RCC 7860 (cell line): ENCODE measurements at places on chromosomes 5 and 9.

DNA sequence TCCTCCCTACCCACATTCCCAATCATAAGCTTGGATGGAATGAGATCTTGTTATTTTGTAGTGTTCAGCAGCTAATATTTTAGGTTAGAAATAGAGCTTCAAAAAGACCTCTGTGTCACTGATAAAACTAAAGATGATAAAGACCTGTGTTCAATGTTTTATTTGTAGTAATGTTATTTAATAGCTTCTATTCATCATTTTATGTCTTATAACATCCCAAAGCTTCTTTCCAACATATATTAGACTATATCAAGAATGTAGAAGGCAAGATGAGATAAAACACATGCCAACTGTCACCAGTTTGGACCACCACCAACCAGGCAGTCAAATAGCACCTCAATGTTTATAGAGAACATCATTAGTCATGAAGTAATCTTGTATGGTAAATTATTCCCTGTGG is 409.5 kb upstream of the ITGA1 start:
- no peak for DNase-seq

GRCh38 chr5:142517840-142518239 is 168.1 kb downstream of the FGF1 start:
- no peak for DNase-seq

GRCh38 chr9:69500896-69501295 is 171.3 kb downstream of the APBA1 start:
- no peak for DNase-seq

- DNase-seq = peak; percentile 30
These were observed 73.1 kb upstream of the FST start for GRCh38 chr5:53407373-53407772.

DNA sequence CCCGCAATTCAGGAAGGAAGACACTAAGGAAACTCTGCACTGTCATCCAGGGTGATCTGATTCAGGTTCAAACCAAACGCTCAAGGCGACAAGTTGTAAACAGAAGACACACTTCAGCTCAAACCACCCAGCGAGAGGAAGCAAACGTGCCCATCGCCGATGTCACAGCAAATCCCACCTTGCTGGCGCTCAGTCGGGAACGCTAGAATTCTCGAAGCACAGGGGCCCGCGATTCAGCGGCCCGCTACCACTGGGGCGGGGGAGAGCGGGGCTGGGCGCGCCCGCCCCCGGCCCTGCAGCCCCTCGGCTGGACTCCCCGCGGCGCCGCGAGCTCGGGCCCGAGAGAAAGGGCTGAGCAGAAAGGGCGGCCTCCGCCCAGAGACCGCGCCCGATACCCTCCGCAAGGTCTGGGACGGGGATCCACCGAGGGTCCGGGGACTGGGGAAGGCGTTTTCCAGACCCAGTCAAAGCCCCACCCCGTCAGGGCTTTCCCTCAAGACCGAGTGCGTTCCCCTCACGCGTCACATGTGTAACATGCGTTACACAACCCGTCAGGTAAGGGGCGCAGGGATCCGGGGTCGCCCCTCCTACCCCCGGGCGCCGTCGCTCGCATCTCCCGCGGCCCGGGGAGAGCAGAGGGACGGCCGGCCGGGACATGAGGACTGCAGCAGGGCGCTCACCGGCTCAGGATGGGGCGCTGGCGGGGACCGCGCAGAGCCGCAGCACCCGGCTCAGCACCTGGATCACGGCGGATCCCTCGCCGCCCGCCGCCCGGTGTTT is 469 bp downstream of the AGTPBP1 start:
- DNase-seq = peak; percentile 23

GRCh38 chr5:86917117-86917579 is 299.4 kb downstream of the COX7C start:
- no peak for DNase-seq

GRCh38 chr9:121280715-121281613 is 13.0 kb downstream of the GSN start:
- no peak for DNase-seq

- DNase-seq = no peak
These were observed 126.8 kb downstream of the STK32A start for GRCh38 chr5:147361441-147362175.

- no peak for DNase-seq
These were observed 359.6 kb upstream of the SLC24A2 start for GRCh38 chr9:20148416-20148815.

DNA sequence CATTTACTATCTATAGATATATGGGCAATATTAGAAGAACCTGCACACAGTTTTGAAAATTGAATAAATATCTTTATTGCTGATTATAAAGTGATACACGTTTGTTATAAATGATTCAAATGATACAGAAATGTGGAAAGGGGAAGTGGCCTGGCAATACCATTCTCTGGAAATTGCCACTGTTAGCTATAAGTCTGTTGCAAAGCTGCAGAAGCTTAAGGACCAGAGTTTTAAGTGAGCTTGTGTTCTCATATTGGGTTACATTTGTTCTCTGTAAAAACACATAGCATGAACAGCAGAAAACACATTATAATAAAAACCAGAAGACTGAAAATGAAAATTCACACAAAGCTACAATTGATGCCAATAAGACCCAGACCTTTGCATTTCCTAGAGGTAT is 59.6 kb downstream of the RASGRF2 start:
- DNase-seq = no peak

GRCh38 chr9:104091708-104092107 is 2.4 kb upstream of the SMC2 start:
- DNase-seq = no peak

GRCh38 chr5:63931836-63932235 is 30.4 kb downstream of the HTR1A start:
- DNase-seq = no peak

DNA sequence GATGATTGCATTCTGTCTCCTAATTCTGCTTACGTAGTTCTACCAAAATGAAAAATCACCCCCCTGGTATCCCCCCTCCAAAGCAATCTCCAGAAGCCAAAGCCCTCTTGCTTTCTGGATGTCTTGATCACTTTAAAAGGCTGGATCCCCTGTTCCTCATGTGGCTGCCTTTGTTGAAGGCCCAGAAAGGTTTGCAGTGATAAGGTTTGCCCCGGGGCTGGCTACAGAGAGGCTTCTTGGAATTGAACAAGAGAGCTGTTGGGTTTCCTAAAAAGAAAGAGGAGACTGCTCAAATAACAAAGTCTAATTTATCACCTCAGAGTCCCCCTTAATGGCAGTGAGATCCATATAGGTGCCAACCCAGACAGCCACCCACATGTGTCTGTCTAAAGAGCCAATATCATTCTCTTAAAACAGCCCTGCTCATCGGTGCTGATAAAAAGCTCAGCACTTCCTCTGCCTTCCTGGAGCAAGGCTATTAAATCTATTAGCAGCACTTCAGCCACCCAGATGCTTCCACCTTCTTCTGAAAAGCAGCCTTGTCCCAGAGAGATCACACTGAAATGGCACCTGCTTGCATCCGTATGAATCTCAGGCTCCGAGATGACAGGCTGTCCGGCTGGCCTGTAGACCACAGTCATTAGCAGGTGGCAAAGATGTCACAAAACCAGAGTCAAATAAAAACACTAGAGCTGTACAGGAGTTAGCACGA is 70.9 kb downstream of the TEX10 start:
- no peak for DNase-seq

GRCh38 chr9:134007150-134007549 is 15.0 kb upstream of the VAV2 start:
- DNase-seq = no peak

GRCh38 chr9:103242025-103242424 is 246.9 kb downstream of the CYLC2 start:
- DNase-seq = no peak

GRCh38 chr9:11755951-11756350 is 937.2 kb upstream of the TYRP1 start:
- no peak for DNase-seq

DNA sequence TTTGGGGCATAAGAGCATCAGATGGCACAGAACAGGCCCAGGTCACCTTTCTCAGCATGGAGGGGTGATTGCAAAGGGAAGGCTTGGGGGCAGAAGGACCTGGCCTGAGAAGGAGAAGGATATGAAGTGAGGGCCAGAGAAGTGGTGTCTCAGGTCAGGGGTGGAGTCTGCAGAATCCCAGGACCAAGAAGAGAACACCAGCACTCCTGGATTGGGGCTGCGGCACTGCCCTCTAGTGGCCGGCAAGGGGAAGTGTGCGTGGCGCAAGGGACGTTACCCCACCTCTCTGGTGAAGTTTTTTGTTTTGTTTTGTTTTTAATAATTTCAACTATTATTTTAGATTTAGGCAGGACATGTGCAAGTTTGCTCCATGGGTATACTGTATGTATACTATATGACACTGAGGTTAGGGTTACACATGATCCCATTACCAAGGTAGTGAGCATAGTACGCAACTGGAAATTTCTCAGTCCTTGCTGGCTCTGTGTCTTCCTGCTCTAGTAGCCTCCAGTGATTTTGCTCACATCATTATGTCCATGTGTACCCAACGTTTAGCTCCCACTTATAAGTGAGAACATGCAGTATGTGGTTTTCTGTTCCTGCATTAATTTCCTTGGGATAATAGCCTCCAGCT is 1548.6 kb downstream of the EFNA5 start:
- DNase-seq = peak; percentile 14

GRCh38 chr9:83405759-83406158 is 132.4 kb downstream of the FRMD3 start:
- no peak for DNase-seq

GRCh38 chr9:115016344-115016743 is 86.0 kb upstream of the TNFSF8 start:
- no peak for DNase-seq

DNA sequence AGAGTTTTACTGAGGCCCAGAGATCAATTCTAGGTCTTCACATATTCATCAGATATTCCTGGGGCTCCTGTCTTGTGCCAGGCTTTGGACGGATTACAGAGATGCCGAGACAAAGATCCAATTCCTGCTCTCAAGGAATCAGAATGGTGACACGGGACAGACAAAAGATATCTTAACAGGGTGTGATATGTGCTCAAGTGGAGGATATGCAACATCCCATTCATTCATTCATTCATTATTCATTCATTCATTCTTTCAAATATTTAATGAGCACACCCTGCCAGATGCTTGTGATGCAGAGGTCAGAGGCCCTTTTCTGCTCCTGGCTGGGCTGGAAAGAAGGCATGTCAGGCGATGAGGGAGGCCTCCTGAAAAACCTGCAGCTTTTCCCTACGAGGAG is 21.8 kb downstream of the LHX2 start:
- no peak for DNase-seq

GRCh38 chr9:97480174-97480573 is 21.3 kb upstream of the TMOD1 start:
- DNase-seq = no peak

DNA sequence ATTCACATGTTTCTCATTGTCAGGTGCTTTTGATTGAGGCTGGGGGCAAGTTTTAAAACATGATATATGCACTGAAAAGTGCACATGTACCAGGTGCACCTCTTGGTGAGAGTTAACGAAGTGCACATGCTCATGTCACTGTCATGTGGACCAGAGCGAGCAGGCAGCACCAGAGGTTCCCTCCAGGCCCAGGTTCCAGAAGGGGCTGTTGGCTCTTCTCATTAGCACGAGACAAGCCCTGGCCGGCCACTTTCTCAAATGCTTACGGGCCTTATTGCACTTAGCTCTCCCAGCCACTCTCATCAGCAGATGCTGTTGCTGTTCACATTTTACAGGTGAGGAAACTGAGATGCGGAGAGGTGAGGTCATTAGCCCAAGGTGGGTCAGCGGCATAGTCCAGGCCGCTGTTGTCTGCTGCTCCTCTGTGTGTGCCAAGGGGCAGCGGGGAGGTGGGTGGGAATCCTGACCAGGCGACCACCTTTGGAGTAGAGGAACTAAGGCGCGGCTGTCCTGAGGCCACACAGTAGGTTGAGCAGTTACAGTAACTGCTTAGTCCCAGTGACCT is 27.4 kb downstream of the TENT4A start:
- DNase-seq = no peak

DNA sequence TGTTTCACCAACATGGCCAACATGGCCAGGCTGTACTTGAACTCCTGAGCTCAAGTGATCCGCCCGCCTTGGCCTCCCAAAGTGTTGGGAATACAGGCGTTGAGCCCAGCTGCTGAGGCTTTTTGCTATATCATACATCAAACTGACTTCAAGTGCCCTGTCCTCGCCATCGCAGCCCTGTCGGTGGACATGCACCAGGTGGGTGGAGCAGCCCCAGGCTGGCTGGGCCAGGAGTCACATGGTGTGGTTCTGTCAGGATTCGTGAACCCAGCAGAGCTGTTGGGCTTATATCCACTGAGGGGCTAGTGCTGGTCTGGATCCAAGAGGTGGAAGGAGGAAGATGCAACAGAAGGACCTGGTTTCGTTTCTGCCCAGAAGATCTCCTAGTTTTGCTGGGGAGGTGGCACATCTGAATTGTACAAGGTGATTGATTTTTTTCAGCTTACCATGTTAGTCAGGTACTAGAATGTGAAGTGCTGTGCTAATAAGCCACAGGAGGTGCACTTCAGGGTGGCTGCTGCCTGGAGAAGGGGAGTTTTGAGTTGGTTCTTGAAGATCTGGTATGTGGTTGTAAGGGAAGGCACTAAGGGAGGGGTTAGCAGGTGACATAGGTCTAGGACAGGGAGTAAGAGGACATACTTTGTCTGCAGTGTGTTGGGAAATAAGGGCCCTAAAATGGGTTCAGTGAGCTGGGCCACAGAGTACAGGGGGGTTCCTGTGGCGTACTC is 16.1 kb downstream of the PCBD2 start:
- no peak for DNase-seq

- DNase-seq = no peak
These were observed 1700.9 kb upstream of the NUDT12 start for GRCh38 chr5:105263515-105263914.

DNA sequence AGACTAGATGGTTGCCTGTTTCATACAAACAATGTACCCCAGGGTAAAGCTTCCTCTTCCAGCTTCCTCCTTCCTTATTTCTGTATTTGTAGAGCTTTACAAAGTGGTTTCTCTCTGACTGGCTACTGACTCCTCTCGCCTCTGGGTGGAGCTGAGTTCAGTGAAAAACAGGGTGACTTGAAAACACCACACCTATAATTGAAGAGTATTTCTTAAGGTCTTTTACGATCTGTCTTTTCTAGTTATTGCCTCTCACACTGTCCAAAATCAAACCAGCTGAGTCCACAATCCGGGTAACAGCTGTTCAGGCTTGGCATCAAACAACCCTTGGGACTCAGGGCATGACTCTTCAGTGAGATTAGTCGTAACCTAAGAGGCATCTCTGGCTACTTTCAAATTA is 200.4 kb downstream of the ARRDC3 start:
- DNase-seq = no peak

DNA sequence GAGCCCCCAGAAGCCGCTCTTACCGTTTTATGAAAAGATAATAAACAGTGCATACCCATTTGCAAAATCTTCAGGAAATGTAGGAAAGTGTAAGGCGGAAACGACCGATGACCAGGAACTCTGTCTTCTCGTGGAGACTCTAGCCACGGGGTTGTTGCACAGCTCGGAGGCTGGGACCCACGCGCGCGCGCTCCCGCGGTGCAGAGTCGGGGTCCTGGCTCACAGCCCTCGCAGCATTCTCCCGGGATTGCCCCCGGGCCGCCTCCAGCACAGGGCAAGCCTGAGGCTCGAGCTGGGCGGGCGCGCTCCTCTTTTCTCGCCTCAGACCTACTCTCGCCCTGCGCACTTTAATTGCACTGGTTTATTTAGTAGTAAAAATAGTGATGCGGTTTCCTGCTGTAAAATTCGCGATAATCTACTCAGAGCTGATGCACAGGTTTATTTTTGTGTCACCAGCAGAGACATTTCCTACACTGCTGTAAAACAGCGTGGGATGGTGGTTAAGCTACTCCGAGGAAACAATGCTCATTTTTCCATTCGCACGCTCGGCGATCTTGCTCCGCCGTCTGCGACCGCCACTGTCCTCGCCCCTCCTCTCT is 15.5 kb downstream of the TRIM7 start:
- DNase-seq = no peak
